ENCODE measurements at places on chromosomes 13 and 19.

- DNase-seq = no peak
These were observed 85.7 kb downstream of the TM9SF2 start for GRCh38 chr13:99587021-99587420.

DNA sequence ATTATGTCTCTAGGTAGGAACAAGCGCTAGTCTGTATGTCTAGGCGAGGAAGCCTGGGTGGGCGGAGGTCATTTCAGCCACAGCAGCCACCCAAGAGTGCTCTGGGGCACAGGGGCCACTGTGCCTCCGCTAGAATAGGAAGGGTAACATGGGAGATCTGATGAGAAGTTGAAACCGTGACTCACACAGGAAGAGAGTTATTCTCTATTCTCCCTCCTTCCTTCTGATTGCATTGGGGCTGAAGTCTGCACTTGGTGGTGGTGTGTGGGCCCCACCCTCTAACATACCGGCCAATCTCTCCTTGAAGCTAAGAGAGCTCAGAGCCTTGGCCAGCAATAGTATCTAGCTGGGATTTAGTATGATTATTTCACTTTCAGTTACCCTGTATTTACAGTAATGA is 20.3 kb upstream of the GGACT start:
- DNase-seq = no peak

- no peak for DNase-seq
These were observed 17.7 kb upstream of the CSNK1G2 start for GRCh38 chr19:1923319-1923718.

- no peak for DNase-seq
These were observed 34.2 kb downstream of the NALCN start for GRCh38 chr13:101382086-101382485.

- DNase-seq = no peak
These were observed 88.6 kb downstream of the DCT start for GRCh38 chr13:94390881-94391280.

- DNase-seq = no peak
These were observed 10.9 kb downstream of the KLC3 start for GRCh38 chr19:45351401-45351952.

- DNase-seq = no peak
These were observed 175.2 kb downstream of the TDRD3 start for GRCh38 chr13:60572003-60572798.

All from left forelimb (tissue), 1 donor.